B cell (primary cell): ENCODE measurements at places on chromosomes 6 and 20. TPM values are rescaled to one million over a fixed set of nuclear protein-coding genes. Genes with fewer than 3 reads are reported as not detected.

The MUC21 gene
- not detected in 2 replicates for polyA plus RNA-seq

The CTCFL gene
- polyA plus RNA-seq = not detected in 2 replicates

The BLCAP gene
- polyA plus RNA-seq = 56.2 and 68.1 TPM in 2 replicates

The KCNK5 gene
- not detected in 2 replicates for polyA plus RNA-seq

The FAM83B gene
- not detected in 2 replicates for polyA plus RNA-seq

The ZBTB46 gene
- polyA plus RNA-seq = 0.16 and 0.30 TPM in 2 replicates

The MUC22 gene
- polyA plus RNA-seq = not detected in 2 replicates

The SOX4 gene
- polyA plus RNA-seq = 3.5 and 3.9 TPM in 2 replicates

The SNAI1 gene
- 2.4 and 4.9 TPM in 2 replicates for polyA plus RNA-seq

The PTCHD4 gene
- not detected in 2 replicates for polyA plus RNA-seq

The ELOVL4 gene
- polyA plus RNA-seq = not detected in 2 replicates

The SMOC2 gene
- polyA plus RNA-seq = 0.06 TPM in 1 of 2 replicates, not detected in the other
